ENCODE measurements at places on chromosomes 7 and 10.
A peak's percentile ranks its signal among the peaks of the same experiment; 100 is the strongest.

DNA sequence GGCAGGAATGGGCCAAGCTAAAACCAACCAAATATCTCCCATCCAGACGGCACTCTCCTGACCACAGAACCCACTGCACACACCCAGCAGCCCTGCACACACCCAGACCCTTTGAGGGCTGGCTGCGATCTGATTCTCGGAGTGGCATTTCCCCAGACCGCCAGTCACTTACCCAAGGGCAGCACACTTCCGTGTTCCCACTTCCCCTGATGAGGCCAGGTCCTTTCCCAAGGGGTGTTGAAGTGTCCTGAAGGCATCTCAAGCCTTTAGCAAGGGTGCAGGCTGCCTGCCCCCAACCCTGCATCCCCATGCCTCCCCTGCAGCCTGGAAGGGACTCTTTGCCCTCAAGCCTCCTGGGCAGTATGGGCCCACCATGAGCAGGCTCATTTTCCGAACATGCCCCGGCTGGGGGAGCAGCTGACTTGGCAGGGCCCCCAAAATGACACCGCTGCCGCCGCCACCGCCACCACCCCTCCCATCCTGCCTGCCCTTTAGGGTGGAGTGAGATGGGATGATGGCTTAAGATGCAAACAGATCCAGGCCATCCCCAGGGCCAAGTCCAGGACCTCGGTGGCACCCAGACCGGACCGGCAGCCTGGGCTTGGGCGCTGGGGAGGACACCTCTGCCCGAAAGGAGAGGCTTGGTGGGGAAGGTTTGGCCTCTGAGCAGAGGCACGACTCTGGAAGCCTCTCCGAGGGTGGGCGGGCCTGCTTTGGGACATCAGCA, 159.8 kb downstream of the NRF1 start:
- no peak for DNase-seq

DNA sequence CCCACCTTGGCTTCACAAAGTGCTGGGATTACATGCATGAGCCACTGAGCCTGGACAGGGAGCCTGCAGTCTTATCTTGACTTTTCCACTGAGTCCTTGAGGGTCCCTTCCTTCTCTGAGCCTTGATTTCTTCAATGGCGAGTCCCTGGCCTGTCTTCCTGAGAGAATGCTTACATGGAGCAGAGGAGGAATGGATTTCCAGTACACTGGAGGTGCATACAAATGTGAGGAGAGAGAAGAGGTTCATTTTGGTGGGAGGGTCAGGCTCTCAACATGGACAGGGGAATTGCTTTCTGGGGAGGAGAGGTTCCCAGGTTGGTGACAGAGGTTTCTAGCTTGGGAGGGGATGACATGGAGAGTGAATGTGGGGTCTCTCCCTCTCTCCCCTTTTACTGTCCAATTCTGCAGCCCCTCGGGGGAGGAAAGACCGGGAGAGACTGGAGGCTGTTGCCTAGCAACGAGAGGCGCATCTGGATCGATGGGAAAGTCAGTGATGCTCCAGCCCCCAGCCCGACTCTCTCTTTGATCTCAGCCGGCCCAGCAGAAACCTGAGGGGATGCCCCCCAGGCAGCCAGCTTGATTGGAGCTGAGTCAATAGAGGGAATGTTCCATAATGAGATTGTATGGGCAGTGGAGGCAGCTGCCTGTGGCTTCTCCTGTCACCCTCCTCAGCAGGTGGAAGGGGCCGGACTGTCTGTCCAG, 14.8 kb downstream of the SRRM3 start:
- DNase-seq = no peak

GRCh38 chr7:41574377-41574776, 128.5 kb downstream of the INHBA start:
- no peak for DNase-seq

DNA sequence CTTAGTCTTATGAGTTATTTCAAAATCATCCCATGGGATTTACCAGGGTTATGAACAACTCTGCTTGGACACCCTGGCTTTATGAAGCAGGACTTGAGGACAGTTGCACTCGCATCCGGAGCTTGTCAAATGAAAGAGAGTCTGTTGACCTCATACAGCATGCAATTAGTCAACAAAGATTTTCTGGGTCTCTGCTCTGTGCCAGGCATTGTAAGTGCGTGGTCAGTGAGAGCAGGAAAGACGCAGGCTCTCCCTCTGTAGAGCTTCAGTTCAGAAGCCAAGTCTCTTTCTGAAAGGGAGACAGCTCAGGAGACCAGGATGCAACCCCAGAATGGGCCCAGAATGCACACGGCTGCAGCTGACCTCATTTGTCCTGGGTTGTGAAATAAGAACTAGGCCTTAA, 45.5 kb upstream of the DMBT1 start:
- no peak for DNase-seq

DNA sequence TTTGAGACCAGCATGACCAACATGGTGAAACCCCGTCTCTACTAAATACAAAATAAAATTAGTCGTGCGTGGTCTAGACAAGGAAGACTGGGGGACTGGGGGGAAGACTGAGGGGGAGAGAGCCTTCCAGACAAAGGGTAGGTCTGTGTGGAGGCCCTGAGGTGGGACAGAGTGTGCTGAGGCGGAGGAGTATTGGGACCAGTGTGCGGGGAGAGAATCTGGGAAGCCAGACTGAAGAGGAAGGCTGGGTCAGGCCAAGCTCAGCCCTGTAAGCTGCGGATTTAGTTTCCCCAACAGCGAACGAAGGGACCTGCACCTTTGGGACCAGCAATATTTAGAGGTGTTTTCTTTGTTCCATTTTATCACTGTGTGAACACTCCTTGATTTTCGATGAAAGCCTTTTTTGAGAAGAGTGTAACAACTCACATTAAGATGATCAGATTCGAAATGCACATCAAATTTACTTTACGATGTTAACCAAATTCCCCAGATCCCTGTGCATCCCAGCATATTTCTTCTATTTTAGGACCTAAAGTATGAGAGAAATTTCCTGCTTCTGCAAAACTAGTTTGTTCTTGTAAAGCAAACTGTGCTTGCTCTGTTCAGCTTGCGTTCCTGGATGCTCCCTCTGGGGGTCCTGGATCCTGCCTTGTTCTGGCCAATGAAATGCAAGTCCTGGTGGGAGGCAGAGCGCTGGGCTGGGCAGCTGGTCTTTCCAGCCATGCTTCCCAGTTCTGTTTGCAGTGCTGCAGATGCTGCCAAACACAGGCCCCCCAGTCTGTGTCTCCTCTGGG, 39.4 kb downstream of the PLAU start:
- no peak for DNase-seq

DNA sequence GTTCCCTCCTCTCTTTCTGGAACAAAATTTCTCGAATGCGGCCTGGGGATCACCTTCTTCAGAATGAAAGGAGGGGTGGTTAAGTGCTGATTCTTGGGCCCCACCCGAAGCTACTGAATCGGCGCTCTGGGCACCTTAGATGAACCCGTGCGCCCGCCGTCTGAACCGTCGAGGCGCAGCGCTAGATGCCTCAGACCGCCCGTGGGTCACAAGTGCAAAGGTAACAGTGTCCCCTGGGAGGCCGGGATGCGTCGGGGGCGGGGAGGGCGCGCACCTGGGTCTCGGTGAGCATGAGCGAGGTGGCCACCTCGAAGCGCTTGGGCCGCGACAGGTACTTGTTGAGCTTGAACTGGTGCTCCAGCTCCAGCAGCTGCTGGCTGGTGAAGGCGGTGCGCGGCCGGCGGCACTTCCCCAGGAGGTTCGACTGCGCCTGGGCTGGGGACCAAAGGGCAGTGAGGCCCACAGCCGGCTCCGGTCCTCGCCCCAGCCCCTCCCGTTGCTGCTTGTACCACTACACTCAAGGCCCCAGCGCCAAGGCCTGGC, 4.2 kb downstream of the MNX1 start:
- no peak for DNase-seq

GRCh38 chr10:103605359-103606096, 112.0 kb downstream of the NEURL1 start:
- no peak for DNase-seq

DNA sequence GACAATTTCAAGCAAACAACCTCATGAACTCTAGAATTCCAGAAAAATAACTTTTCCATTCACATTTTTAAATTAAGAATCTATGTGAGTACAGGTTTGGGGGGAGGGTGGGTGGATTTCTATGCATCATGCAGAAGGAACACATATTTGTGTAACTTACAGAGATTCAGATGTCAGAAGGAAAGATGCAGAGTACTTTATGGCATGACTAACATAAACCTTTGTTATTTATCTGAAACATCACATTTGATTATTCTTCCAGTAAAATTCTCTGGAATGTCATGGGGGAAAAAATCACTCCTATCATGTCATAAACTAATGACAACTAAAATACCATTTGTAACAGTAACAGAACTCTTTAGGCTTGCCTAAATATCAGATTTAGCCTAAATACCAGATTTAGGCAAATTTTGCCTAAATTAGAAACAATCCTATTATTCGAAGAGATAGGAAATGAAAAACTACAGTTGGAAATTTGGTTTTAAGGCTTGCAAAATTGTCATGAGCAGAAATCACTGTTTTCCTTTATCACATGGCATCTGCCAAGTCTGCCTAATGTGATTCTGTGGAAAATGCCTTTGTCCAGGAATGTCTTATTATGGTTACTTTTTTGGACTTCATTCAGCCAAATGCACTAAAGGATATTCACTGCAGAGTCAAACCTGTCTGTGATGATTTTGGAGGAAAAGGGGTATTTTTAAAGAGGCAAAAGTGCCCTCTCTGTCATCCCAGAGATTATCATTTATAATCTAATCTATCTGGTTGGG, 527.7 kb upstream of the CELF2 start:
- DNase-seq = no peak

- DNase-seq = no peak
These were observed 250.0 kb upstream of the SHH start for GRCh38 chr7:156062286-156062685.

- DNase-seq = no peak
These were observed 53.8 kb downstream of the KDM7A start for GRCh38 chr7:140122965-140123364.

DNA sequence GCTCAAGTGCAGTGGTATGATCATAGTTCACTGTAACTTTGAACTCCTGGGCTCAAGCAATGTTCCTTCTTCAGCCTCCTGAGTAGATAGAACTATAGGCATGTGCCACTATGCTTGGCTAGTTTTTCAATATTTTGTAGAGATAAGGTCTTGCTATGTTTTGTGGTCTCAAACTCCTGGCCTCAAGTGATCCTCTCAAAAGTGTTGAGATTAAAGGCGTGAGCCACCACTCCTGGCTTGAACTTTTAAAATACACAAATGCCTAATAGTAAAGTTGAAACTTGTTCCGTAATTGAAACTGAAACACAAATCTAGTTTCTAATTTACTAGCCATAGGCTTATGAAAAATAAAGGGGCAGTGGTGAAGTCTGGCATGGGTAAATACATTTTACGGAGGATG, 65.7 kb downstream of the AP3M1 start:
- no peak for DNase-seq

GRCh38 chr10:788796-789748, 99.6 kb upstream of the DIP2C start:
- peak; percentile 31 for DNase-seq

GRCh38 chr10:1156921-1157614, 100.9 kb downstream of the WDR37 start:
- DNase-seq = no peak
